ENCODE measurements at places on chromosomes 3 and 15. TPM values are rescaled to one million over a fixed set of nuclear protein-coding genes. Genes with fewer than 3 reads are reported as not detected.

Gene C3orf85
- total RNA-seq, result not detected

Gene CDC25A
- total RNA-seq, result 18.8 TPM

Gene ZIC4
- not detected for total RNA-seq

Gene CSPG4
- 0.02 TPM for total RNA-seq

Gene NSMCE3
- 7.2 TPM for total RNA-seq

Gene MESP1
- total RNA-seq, result 3.7 TPM

Gene ATP13A5
- not detected for total RNA-seq

Gene SEC22C
- 32.3 TPM for total RNA-seq

Gene CPEB1
- 0.26 TPM for total RNA-seq

Gene CPA3
- not detected for total RNA-seq

Gene PRR20G
- total RNA-seq, result not detected

Gene ITIH4
- 5.5 TPM for total RNA-seq

Gene CD96
- total RNA-seq, result 67.6 TPM

Gene HTR3E
- total RNA-seq, result not detected

Gene CGNL1
- not detected for total RNA-seq

Gene GCSAM
- total RNA-seq, result 13.5 TPM

Gene TEX55
- not detected for total RNA-seq

Gene NR1D2
- total RNA-seq, result 15.9 TPM

Gene SPATA16
- not detected for total RNA-seq

Gene GASK1A
- not detected for total RNA-seq

Gene TNFAIP8L3
- not detected for total RNA-seq

Gene ELP6
- total RNA-seq, result 38.6 TPM

Gene ZKSCAN7
- 1.6 TPM for total RNA-seq

Gene EOMES
- total RNA-seq, result 0.32 TPM

Gene PDCD7
- 22.0 TPM for total RNA-seq

Gene PML
- 74.1 TPM for total RNA-seq

Gene CLRN1
- total RNA-seq, result not detected

Gene FBN1
- total RNA-seq, result 1.6 TPM

Gene P2RY14
- total RNA-seq, result 0.90 TPM

Gene DUOXA1
- not detected for total RNA-seq
